ENCODE measurements at places on chromosomes 4 and X.

- DNase-seq: no peak
These were observed 295.3 kb downstream of the GRID2 start for GRCh38 chr4:92599044-92599443.

DNA sequence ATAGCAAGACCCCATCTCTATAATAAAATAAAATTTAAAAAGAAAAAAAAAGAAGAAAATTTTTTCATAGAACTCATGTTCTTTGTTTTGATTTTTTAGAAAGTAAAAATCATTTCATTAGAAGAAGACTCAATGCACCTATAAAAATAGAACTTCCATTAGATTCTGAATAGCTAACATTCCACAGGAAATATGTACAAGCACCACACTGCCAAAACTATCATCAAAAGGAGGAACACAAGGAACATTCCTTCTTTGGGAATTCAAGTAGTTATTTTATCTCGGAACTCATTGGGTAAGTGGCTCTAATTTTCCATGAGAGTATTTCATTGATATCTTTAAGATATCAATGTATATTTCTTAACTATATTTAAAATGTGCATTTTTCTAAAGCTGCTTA lies 157.6 kb downstream of the CAMK2D start:
- DNase-seq: no peak

DNA sequence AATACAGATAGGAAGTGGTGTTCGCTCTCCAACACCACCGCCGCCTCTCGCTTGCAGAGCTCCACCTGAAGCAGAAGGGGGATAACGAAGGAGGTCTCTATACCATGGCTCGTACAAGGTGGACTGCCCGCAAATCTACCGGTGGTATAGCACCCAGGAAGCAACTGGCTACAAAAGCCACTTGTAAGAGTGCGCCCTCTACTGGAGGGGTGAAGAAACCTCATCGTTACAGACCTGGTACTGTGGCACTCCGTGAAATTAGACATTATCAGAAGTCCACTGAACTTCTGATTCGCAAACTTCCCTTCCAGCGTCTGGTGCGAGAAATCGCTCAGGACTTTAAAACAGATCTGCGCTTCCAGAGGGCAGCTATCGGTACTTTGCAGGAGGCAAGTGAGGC lies 5.2 kb upstream of the BMP15 start:
- DNase-seq: no peak

- no peak for DNase-seq
These were observed 3.6 kb downstream of the ZXDB start for GRCh38 chrX:57595381-57595811.

DNA sequence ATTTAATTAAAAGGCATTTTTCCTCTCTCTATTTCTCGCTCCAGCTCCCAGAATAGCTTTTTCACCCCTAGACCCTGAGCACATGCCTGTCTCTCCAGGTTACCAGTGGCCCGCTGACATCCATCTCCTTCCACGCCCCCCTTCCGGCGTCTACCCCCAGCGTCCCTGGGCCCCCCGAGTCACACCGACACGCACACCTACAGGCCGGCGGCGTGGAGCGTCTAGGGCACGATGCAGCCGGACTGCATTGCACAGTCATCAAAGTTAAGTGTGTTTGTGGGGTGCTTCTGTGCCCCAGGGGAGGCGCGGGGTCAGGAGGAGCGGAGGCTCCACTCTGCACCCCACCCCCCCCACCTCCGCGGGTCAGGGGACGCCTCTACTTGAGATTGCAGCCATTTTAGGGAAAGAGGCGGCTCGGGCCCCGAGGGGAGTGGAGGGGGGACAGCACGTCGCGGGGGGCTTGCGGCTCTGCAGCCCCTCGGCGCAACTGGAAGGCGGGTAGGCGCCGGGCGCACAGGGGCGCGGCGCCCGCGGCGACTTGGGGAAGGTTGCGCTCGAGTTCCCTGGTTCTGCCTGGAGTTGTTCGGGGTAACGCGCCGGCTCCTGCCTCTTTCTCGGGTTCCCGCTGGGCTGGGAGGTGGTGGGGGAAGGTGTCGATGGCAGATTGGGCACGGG lies 112.7 kb downstream of the DHX15 start:
- DNase-seq: peak; percentile 22

DNA sequence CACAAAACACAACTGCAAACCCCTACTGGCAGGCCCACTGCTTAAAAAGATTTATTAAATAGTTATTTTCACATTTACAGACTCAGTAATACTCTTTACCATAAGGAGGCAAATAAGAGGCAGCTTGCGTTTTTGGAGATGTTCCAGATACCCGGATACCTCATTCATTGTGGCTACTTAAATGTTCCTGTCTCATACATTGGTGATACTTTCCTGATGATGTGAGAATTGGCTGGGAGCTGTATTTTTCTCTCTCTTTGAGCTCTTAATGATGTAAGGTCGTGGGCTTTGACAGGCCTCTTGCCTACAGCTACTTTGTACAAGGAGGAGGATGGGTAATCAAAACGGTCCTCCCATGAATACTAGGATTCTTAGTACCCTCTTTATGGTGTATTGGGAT lies 101.5 kb downstream of the AKAP4 start:
- DNase-seq: no peak

- DNase-seq: no peak
These were observed 1408.9 kb upstream of the PCDH7 start for GRCh38 chr4:29311247-29311646.

DNA sequence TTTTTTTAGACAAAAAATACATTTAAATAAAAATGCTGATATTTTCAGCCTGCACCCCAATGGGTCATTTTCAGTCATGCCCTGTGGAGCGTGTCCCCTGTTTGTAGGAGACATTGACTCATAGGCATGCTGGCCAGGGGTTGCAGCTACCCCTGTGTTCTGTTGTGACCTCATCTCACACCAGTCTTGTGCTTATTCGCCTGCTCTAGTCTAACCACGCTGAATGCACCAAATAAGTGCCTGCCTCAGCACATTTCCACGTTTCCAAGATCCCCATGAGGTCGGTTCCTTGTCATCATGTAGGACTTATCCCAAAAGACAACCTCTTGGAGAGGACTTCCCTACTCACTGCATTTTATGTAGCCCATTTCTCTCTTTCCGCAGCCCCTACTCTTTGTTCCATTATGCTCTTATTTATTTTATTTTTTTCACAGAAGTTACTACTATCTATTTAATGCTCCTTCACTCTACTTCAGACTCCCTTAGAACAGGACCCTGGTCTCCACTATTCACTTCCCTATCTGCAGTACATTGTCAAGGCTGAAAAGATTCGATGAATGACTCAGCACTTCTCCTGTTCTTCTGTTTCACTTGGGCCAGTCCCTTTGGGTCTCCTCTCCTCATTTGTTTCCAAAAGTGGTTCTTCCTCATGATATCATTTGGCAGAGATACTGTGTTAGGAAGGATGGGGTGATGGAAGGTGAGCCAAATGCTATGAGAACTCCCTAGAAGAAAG lies 109.7 kb downstream of the MSL3 start:
- DNase-seq: no peak

- no peak for DNase-seq
These were observed 21.6 kb downstream of the CLDN34 start for GRCh38 chrX:9988762-9989161.

GRCh38 chrX:18833071-18833731 lies 125.8 kb downstream of the PPEF1 start:
- DNase-seq: no peak

DNA sequence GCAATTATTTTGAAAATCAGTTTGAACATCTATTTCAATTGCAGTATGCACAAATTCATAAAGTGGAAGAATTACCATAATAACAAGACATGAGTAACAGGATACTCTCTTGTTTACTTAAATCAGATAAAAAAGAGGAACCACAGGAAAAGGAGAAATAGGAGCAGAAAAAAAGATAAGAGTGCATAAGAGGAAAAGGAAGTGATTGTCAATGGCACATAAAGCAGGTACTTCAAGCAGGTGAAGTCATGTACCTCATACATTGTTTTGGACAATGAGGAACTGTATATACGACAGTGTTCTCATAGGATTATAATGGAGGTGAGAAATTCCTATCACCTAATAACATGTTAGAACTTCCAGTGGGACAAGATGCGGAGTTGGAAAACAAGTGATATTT lies 334.5 kb upstream of the PCDH7 start:
- DNase-seq: no peak

- DNase-seq: no peak
These were observed 196.9 kb downstream of the KLHL13 start for GRCh38 chrX:117919755-117920154.

DNA sequence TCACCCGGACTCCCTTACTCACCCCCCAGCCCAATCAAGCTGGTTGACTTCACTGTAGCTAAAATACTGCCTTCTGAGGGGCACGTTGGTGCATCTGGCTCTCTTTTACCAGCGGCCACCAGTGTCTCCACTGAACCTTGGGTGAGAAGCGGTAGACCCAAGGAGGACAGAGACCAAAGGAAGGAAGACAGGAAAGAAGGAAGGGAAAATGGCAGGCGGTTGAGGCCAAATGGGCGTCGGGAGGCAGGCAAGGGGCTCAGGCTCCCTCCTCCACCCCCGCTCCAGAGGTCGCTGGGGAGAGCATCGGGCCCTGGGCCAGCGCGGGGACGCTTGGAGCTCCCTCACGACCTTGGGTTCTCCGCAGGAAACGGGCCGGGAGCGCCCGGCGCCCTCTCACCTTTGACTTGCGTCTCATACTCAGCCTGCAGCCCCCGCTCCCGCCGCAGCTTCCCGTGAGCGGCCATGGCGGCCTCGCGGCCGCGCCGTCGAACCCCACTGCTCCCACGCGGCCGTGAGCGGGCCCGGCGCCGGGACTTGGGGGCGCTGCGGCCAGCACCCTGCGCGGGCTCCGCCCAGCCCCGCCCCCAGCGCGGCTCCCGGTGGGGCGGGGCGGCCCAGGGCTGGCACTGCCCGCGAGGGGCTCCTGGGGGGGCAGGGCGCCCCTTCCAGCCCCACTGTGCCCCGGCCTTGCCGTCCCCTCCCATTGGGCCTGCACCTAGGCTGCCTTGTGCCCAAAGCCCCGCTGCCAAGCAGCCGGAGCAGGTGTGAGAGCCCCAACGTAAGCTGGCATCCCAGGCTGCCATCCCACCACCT lies at the start of gene ARHGAP4:
TSS of gene ARHGAP4 (minus strand) at position 526 of the 813 bp plus-strand sequence. CDS start at position 464, 62 bp downstream.
- no peak for DNase-seq

DNA sequence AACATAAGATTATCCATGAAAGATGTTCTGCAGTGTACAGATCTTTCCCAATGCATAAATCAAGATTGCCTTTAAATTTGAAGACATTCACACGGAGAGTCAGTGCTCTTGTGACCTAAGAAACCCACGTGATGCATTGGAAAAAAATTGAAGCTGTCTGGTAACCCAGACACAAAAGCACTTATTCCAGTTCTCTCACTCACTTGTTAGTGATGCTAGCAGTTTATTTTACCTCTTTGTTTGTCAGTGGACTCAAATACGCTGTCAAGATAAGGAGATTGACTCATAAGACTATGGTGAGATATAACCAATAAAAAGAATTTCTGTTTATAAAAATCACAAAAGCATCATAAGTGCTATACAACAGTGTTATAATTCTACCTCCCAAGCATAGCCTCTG lies 245.8 kb upstream of the SMIM31 start:
- no peak for DNase-seq

DNA sequence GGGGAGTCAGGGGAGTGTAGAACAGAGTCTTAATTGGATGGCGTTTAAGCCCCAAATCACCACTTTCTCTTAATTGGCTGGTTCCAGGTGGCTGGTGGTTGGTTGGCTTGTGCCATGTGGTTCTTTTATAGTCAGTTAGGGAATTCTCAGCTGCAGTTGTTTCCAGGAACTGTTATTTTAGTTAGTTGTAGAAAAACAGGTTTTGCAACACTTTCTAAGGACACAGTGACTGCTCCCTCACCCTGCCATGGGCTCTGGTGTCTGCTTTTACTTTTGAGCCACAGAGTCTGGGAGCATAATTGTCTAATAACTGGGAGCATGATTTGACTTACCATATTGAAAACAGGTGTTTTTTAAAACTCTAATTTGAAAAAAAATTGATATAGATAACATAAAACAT lies 75.8 kb upstream of the PCDH18 start:
- DNase-seq: no peak

DNA sequence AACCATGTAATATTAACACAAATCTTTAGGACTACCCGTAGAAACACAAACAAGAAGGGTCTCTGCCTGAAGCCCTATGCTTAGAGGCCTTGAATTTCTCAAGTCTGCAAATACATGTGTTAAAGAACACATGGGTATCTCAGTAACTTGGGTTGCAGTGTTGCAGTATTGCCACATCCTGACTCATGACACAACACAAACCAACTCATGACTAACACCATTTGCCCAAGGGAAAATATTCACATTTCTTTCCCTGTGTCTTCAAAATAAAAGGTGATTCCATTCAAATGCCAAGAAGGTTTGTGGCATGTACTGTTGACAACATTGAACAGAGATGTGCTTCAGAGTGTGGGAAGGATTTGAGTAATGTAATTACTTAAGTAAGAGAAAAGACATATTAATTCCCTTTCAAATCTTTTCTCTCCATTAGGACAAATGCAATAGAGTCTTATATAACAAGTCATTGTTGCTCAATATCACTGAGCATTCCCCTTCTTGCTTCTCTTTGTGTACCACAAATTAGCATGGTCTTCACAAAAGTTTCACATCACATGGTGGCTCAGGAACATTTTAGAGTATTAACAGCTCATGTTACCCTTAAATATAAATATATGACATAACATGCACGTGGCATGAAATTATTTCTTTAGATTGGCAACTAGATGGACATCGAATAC lies 487.1 kb downstream of the STPG2 start:
- DNase-seq: no peak

- no peak for DNase-seq
These were observed 16.8 kb downstream of the POLR2B start for GRCh38 chr4:56995525-56995924.

GRCh38 chr4:61752617-61753016 lies 552.5 kb downstream of the ADGRL3 start:
- no peak for DNase-seq

- DNase-seq: no peak
These were observed 174.2 kb downstream of the HHIP start for GRCh38 chr4:144820011-144820727.

- DNase-seq: no peak
These were observed 581.4 kb upstream of the DIPK2B start for GRCh38 chrX:45781901-45782553.

GRCh38 chr4:183287309-183287659 lies 32.8 kb downstream of the CLDN22 start:
- no peak for DNase-seq

DNA sequence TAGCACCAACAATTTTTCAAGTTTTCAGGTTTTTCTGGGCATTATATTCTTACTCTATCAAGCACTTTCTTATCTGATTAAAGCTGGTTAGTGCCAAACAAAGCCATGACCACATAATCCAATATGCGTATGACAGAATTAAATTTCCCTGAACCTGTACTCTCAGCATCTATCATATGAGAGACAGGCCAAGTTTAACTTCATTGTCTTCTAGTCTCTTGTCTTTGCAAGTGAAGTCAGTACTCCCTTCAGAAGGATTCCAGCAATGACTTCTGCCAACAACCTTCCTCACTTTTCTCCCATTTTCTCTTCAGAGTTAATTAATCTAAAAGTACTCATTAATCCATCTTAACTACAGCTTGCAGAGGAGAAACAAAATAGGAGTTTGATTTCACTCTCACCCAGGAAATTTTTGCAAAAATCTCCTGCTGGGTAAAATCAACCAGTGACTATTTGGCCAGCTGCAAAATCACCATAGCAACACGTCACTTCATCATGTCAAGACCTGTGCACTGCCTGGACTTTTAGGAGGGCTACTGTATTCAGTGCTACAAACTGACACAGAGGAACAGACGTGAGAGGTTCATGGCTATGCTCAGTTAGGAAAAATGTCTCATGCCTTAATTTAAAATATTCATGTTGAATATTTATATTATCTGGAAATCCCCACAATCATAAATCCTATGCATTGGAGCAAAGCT lies 208.4 kb downstream of the ANTXR2 start:
- DNase-seq: peak; percentile 31

GRCh38 chrX:145506214-145506613 lies 258.9 kb downstream of the SPANXN1 start:
- DNase-seq: no peak

All from NCI-H524 treated with DMSO at 0.1 percent for 48 hours (cell line).